Muscle of arm (tissue), 14 donors: ENCODE measurements at places on chromosomes 3 and 15. TPM values are rescaled to one million over a fixed set of nuclear protein-coding genes. Genes with fewer than 3 reads are reported as not detected.

DNA sequence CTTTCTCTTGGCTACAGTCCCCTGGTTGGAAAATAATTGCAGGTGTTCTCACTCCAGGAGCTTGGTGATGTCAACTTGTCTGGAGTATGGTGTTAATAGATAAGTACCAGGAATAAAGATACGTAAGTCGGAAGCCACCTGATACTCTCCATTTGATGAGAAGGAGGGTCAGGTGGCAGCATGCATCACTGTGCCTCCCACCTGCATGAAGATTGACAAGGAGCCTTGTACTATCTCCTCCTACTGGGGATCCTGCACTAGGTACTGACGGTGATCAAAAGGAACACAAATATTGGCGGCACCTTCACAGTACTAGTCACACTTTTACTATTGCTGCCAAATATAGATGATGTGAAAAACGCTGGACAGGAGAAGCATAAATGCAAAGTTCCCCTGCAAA is 32.6 kb upstream of the GABRB3 start:
- no peak for DNase-seq

- no peak for DNase-seq
Measured at GRCh38 chr3:50642382-50642781, 25.4 kb downstream of the MAPKAPK3 start.

GRCh38 chr3:189966843-189967242 is 153.9 kb downstream of the P3H2 start:
- DNase-seq, result no peak

GRCh38 chr3:149369991-149370866 is 7.2 kb downstream of the TM4SF1 start:
- no peak for DNase-seq

Gene ABHD10
- polyA plus RNA-seq, result 26.6 TPM
